ENCODE measurements at places on chromosomes 12 and 14.

DNA sequence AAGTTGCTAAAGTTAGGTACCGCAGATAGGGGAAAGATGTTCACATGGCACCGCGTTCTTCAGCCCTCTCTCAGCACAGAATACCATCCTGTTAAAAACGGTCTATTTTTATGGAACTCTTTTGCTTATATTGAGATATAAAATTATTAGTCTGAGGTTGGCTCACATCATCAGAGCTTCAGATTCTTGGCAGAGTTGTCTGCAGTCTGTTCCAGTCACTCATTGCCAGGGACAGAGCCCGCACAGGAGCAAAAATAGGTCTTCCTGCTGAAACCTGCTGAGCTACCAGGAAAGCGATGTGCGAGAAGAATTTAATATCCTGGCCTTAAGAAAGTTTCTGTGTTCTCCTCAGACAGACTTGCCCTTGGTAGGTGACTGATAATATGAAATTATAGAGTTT is 249.8 kb downstream of the VRK1 start:
- DNase-seq = no peak

- DNase-seq = no peak
Observed at GRCh38 chr12:27279826-27280225, 35.7 kb downstream of the STK38L start.

- DNase-seq = no peak
Observed at GRCh38 chr12:88870000-88870737, 289.9 kb upstream of the KITLG start.

DNA sequence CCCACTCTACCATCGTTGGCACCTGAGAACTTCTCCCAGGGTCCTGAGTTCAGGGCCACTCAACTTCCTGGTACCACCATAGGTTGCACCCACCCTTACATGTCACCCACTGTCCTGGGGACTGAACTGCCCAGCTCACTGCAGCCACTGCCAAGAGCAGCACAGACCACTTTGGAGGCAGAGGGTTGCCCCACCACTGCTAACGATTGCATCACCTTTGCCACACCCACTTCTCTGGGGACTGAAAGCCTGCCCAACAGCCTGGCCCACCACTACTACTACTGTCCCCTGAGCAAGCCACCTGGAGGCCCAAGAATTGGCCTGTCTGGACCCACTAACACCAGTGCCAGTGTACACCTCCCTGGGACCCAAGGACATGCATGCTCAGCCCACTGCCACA is 27.6 kb downstream of the CACNA2D4 start:
- DNase-seq = no peak

- peak; percentile 86 for DNase-seq
Observed at GRCh38 chr12:104215638-104216297, at the start of gene TXNRD1. TXNRD1 (plus strand) TSS chr12:104215779; CDS start chr12:104215803, 24 bp downstream.
